ENCODE measurements at places on chromosomes 5 and 9.

DNA sequence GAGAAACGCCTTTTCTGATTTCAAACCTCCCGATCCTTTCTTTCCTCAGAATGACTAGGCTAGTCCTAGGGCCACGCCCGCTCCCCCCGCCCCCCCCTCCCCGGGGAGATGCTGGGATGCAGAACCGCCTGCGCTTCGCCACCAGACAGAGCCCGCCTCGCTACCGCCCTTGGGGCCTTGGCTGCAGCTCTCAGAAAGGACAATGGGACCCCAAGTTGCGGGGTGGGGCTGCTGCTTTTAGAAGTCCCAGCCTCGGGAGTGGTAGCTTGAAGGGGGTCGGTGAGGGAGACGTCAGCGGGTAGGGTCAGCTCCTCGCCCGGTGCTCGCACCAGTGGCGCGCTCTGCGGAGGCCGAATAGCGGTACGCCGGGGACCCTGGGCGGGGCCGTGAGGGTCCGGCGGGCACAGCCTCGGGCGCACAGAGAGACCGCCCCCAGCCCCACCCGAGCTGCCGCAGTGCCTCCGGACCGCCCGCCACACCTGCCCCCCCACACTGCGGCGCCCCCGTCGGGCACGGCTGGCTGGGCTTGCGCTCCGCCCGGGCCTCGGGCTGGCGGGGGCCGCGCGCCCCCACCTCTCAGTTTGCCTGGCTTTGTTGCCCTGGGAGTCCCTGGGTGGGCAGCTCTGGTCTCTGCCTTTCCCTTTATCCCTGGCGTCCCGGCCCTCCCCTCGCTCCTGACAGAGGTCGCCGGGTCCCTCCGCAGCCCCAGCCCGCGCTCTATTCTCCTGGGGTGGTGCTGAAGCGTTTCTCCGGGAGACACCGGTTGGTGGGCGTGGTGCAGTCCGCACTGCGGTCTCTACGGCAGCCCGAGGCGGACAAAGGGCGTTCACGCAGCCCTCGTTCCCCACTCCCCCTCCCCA, 1.2 kb downstream of the MAP1B start:
- DNase-seq, result peak; percentile 36

GRCh38 chr5:179978792-179979191, 71.1 kb upstream of the TBC1D9B start:
- DNase-seq, result no peak

GRCh38 chr9:92970467-92970923, 23.2 kb downstream of the FGD3 start:
- no peak for DNase-seq

DNA sequence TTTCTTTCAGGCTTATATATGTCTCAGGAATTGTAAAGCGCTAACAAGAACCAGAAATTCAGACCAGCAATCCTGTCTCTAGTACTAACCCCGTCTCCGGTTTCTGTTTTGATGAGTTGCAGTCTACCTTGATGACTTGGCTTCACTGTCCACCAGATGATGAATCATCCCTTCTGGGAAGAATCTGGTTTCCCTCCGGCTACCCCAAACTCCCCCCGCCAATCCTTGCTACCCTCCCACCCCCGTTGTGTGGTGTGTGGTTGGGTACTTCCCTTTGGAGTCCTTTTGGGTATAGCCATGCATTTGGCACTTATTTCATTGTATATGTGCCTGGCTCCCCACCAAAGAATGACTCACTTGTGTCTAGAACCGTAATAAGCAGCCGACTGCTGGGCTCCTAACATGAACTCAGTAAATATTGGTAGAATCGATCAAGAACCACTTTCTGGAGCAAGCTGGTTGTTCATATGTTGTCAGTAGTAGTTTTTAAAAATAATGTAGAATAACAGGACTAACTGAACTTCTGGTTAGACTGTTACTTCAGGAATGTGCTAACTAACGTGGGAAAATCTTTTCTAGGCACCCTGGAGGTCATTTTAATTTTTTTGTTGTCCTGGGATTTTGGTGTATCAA, 8.3 kb upstream of the TGFBI start:
- DNase-seq, result peak; percentile 86

- no peak for DNase-seq
These were observed 50.5 kb downstream of the SPTLC1 start for GRCh38 chr9:92064711-92065110.

- no peak for DNase-seq
These were observed 4.1 kb upstream of the PTBP3 start for GRCh38 chr9:112337547-112337946.

DNA sequence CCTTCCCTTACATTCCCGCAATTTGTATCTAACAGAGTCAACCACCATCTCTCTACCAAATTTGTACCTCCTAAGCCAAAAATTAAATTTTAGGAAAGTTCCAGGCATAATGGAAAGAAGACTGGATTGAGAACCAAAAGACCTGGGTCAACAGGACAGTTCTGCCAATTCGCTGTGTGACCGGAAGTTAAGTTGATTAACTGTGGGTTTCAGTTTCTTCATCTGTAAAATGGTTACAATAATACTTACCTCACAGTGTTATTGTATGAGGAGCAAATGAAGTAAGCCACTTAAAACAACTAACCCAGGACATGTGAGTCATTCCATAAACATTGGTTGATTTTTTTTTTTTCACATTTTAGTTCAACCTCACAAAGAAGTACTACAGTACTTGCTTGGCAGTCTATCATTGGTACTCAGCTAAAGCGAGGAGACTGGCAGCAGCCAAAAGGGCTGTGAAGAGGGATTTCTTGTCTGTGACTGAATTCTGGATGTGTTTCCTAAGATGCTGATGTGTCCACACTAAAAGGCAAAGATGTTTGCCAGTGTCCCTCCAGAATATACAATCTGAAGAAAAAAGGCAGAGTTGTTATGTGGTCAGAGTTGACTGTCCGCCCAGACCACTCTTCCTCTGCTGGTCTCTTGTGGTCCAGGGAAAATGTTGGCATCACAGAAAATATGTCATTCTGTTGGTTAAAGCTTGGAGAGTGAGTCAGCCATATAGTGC, 198.6 kb downstream of the TLE1 start:
- DNase-seq, result peak; percentile 20

- no peak for DNase-seq
These were observed 404.0 kb upstream of the GRIA1 start for GRCh38 chr5:153086486-153086885.

GRCh38 chr5:168670881-168671575, 91.9 kb upstream of the PANK3 start:
- no peak for DNase-seq

- no peak for DNase-seq
These were observed 269.4 kb upstream of the PTGER4 start for GRCh38 chr5:40410231-40410861.

DNA sequence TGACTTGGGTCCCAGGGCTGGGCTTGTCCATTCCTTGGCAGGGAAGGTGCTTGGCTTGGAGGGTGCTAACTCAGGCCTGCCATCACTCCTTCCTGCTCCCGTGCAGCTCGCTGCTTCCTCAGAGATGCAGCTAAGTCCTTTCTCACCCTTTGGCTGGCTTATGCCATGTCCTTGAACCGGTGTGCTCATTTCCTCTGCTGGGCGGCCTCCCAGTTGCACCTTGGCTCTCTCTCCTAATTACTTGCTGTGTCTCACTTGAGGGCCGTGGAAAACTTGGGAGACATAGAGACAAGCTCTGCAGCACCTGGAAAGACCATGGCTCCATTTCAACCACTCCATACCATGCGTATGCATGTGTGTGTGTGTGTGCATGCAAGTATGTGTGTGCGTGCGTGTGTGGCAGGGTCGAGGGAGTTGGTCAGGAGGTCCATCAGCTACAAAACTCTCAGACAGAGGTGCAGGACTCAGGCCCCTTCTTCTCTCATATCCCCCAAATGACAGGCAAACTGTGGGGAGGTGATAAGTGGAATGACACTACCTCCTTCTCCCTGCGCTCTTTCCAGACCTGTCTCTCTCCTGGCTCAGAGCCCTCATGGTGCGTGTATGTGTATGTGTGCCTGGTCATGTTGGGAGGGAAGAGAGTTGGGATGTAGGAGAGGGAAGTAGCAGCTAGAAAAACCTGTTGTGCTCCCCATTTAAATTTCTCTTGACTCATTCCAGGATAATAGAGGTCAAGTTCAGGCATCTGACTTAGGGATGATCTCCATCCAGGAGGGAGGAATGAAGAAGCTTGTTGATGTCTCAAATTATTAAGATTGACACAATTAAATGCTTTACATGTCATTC, 17.6 kb upstream of the MTMR12 start:
- DNase-seq, result no peak
